Immature natural killer cell (primary cell): ENCODE measurements at places on chromosomes 5 and 9. TPM values are rescaled to one million over a fixed set of nuclear protein-coding genes. Genes with fewer than 3 reads are reported as not detected.

GRCh38 chr5:52898961-52899680 is 90.0 kb upstream of the ITGA2 start:
- H3K36me3 ChIP-seq = no peaks in the 10 kb centered on the region
- no peak overlapping the region for H3K4me3 ChIP-seq
- no peaks in the 10 kb centered on the region for H3K27me3 ChIP-seq

GRCh38 chr5:8908055-8908683 is 637.7 kb downstream of the SEMA5A start:
- no peak overlapping the region for H3K27ac ChIP-seq
- DNase-seq = no peak
- no peaks in the 10 kb centered on the region for H3K4me1 ChIP-seq
- no peak overlapping the region for H3K4me3 ChIP-seq

DNA sequence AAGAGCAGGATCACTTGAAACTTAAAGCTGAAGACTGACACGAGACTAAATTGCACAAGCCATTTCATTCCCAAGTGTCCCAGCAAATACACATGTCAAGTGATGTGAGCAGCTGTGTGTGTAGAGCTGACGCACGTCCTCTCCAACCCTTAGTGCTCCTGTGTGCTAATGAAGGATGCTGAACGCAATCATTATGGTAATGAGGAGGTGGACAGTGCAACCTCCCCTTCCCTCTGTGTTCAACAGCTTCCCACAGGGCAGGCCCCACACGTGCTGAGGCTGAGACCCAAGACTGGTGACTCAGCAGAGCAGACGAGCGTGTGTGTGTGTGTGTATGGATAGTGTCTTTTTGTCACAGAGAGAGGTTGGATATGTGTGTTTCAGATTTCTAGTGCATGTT is 702.1 kb downstream of the SEMA5A start:
- no peaks in the 10 kb centered on the region for H3K36me3 ChIP-seq
- no peaks in the 10 kb centered on the region for H3K4me1 ChIP-seq
- no peak for DNase-seq
- H3K27me3 ChIP-seq = no peaks in the 10 kb centered on the region
- no peak overlapping the region for H3K4me3 ChIP-seq

- H3K27me3 ChIP-seq = peaks cover 2% of the 10 kb centered on the region
- no peaks in the 10 kb centered on the region for H3K4me1 ChIP-seq
- no peak overlapping the region for H3K4me3 ChIP-seq
- no peaks in the 10 kb centered on the region for H3K36me3 ChIP-seq
- no peak for DNase-seq
These were observed 62.6 kb downstream of the PLAC8L1 start for GRCh38 chr5:146042628-146043279.

GRCh38 chr9:138066049-138066448 is 188.5 kb downstream of the CACNA1B start:
- DNase-seq = no peak
- H3K4me3 ChIP-seq = no peak overlapping the region
- no peaks in the 10 kb centered on the region for H3K4me1 ChIP-seq
- peaks cover 5% of the 10 kb centered on the region for H3K27me3 ChIP-seq
- no peak overlapping the region for H3K27ac ChIP-seq

DNA sequence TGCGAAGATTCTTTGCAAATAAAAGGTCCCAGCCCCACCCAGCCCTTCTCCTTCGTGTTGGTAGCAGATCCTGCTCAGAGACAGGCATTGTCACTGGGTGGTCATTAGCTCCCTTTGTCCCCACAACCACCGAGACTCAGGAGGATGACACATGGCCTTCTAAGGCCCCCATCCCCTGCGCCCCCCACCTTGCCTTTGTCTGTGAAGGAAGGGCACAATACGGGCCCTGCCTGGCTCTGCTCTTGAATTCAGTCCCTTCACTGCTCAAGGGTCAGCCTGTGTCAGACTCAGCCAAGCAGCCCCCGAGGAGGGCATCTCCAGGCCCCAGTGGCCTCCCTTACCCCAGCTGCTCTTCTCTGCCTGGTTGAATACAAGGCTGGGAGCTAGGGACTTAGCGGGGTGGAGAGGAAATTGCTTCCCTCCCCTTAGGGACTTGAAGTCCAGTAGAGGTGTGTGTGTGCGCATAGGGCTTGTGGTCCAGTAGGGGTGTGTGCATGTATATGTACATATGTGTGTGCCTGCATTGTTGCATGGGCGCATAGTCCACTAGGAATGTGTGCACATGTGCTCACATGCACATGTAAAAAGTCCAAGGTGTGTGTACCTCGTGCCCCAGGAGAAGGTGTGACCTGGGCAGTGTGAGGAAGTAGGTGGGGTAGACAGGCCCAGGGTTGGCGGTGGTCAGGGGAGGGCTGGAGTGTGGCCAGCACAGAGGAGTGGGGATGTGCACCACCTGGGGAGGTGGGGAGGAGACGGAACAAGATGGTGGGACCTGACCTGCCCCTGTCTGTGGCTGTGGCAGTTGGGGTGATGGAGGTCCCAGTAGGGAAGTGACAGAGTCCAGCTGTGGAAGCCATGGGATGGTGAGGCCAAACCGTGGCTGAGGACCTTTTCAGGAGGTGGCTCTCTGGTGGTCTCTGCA is 59.1 kb downstream of the PHF2 start:
- no peak overlapping the region for H3K4me3 ChIP-seq
- H3K36me3 ChIP-seq = peaks cover 32% of the 10 kb centered on the region
- H3K27me3 ChIP-seq = no peaks in the 10 kb centered on the region
- no peak for DNase-seq
- peaks cover 2% of the 10 kb centered on the region for H3K4me1 ChIP-seq
- no peak overlapping the region for H3K27ac ChIP-seq

GRCh38 chr5:141330299-141331080 is at the start of gene PCDHGA1:
Gene PCDHGA1 (plus strand): TSS chr5:141330514.
- no peak within 1 kb of the TSS for H3K27ac ChIP-seq
- peak within 1 kb of the TSS; percentile 71 for H3K4me3 ChIP-seq
- DNase-seq = no peak
- H3K4me1 ChIP-seq = peaks cover 7% of the 10 kb centered on the region

- no peak overlapping the region for H3K4me3 ChIP-seq
- no peaks in the 10 kb centered on the region for H3K27me3 ChIP-seq
- H3K36me3 ChIP-seq = peaks cover 28% of the 10 kb centered on the region
- H3K27ac ChIP-seq = no peak overlapping the region
- H3K4me1 ChIP-seq = no peaks in the 10 kb centered on the region
- no peak for DNase-seq
These were observed 26.6 kb downstream of the SGTB start for GRCh38 chr5:65695162-65695755.

DNA sequence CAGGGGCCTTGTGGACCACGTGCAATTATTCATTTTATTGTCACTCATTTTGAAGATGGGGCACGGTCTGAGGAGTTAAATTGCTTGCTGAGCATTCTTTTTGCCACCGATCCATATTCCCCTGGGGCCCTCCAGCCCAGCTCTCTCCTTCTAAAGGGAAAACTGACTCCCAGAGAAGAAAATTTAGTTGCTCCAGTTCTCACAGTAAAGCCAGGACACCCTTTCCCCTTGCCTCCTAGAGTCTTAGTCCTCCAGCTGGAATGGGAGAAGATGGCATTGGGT is 1.0 kb upstream of the PANK3 start:
- DNase-seq = no peak
- no peaks in the 10 kb centered on the region for H3K36me3 ChIP-seq
- H3K4me3 ChIP-seq = peak overlapping the region; percentile 92
- H3K27ac ChIP-seq = peak overlapping the region; percentile 95
- peaks cover 9% of the 10 kb centered on the region for H3K27me3 ChIP-seq
- peaks cover 41% of the 10 kb centered on the region for H3K4me1 ChIP-seq

DNA sequence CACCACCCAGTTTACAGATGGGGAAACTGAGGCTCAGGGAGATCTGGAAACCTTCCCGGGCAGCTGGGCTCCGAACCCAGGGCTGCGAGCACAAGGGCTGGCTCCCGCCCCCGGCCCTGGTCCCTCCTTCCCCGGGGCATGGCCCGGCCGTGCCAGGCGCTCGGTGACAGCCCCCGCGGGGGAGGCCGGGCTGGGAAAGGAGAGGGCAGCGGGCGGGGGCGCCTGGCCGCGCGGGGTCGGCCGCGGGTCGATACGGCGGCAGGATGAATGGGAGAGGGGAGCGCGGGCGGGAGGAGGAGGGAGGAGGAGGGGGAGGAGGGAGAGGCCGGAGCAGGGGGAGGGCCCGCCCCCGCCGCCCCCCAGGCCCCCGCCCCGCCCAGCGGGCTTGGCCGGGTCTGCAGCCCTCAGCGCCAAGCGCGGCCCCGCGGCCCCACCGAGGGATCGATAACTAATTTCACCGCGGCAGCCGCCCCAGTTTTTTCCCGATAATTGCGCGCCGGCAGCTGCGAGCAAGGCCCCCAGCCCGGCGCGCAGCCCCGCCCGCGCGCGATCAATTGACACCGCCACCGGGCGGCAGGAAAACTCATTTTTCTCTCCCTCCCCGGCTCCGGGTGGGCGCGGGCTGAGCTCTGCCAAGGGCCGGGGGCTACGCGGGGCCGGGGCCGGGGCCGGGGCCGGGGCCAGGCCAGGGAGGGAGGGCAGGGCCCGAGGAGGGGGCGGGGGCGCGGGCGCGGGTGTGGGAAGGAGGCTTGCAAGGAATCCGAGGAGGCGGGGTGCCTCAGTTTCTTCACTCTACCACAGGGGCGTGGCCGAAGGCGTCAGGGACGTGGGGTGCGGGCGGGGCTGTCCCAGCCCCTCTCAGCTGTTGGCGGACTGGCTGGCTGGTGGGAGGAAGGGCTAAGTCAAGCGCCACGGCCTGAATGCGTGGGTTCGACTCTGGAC is 52.1 kb downstream of the C9orf50 start:
- H3K36me3 ChIP-seq = no peaks in the 10 kb centered on the region
- peaks cover 17% of the 10 kb centered on the region for H3K27me3 ChIP-seq
- no peak for DNase-seq
- H3K4me3 ChIP-seq = peak overlapping the region; percentile 82
- no peak overlapping the region for H3K27ac ChIP-seq
- H3K4me1 ChIP-seq = peaks cover 10% of the 10 kb centered on the region

GRCh38 chr5:149486726-149487635 is 64.3 kb downstream of the CSNK1A1 start:
- no peak overlapping the region for H3K4me3 ChIP-seq
- DNase-seq = no peak
- no peaks in the 10 kb centered on the region for H3K4me1 ChIP-seq
- H3K27me3 ChIP-seq = peaks cover 8% of the 10 kb centered on the region
- no peak overlapping the region for H3K27ac ChIP-seq

DNA sequence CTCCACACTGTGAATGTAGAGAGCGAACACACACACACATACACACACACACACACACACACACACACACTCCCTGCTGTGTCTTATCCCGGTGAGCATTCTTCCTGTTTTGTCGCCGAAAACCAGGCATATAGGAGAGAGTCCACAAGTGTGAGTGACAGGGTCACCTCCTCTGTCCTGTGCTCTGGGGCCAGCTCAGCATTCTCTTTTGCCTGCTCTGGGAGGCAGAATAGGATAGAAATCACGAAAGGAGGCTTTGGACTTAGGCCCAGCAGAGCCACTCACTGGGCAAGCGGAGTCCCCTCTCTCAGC is 3.0 kb downstream of the LAMC3 start:
- no peaks in the 10 kb centered on the region for H3K36me3 ChIP-seq
- no peak overlapping the region for H3K4me3 ChIP-seq
- DNase-seq = no peak
- H3K27me3 ChIP-seq = peaks cover 17% of the 10 kb centered on the region
- H3K27ac ChIP-seq = no peak overlapping the region

DNA sequence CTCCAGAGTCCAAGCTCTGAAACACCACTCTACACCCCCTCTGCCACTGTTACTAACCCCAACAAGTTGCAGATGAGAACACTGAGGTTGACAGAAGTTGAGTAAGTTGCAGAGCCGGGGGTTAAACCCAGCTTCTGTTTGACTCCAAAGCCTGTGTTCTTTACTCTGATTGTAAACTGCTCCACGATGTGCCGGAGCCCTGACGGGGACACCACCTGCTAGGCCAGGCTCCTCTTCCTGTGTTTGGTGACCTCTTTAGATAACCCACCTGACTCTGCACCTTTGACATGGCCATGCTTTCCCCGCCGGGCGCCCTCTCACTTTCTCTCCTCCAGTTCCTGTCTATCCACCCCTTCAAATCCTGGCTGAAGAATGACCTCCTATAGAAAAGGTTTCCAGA is 96.7 kb downstream of the PAX5 start:
- peaks cover 2% of the 10 kb centered on the region for H3K27me3 ChIP-seq
- H3K36me3 ChIP-seq = no peaks in the 10 kb centered on the region
- DNase-seq = no peak
- H3K4me1 ChIP-seq = no peaks in the 10 kb centered on the region
- H3K4me3 ChIP-seq = no peak overlapping the region
- no peak overlapping the region for H3K27ac ChIP-seq

DNA sequence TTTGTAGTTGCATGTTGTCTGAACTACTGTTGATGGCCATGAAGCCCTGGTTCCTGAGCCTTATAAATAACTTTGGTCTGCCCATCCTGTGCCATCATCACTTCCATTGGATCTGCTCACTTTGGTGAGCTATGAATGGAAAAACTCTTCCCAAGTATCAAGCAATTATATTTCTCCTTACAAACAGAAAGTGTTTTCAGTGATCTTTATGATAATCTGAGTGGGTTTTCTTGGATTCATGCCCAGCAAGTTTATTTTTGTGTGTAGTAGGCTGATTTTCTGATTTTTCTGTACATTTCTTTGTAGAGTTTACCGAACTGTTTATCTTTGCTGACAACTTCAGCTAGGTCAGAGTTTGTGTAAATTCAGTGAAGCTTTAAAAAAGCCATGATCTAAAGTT is 31.0 kb downstream of the CAMK4 start:
- H3K27ac ChIP-seq = no peak overlapping the region
- H3K27me3 ChIP-seq = peaks cover 2% of the 10 kb centered on the region
- no peak overlapping the region for H3K4me3 ChIP-seq
- H3K36me3 ChIP-seq = no peaks in the 10 kb centered on the region

DNA sequence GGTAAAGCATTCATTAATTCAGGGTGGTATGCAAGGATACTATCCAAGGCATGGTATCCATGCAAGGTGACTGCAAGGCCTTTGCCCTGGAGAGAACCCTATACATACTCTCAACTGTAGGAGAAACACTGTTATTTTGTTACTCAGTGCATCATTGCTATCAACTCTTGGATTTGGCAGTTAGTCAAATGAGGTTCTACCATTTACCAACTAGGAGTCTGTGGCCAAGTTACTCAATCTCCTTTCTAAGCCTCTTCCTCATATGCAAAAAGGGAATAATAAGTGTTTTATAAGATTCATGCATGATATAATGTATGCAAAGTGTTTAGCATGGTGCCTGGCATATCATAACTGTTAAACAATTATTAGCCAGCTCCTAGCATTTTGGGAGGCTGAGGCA is 4.0 kb downstream of the PCDHGC3 start:
- H3K36me3 ChIP-seq = no peaks in the 10 kb centered on the region
- peaks cover 20% of the 10 kb centered on the region for H3K4me1 ChIP-seq
- no peak overlapping the region for H3K27ac ChIP-seq
- H3K27me3 ChIP-seq = peaks cover 48% of the 10 kb centered on the region

The MTMR12 gene
- 17.2 TPM for polyA plus RNA-seq

The MATR3 gene
- 380 TPM for polyA plus RNA-seq

The FCHSD1 gene
- polyA plus RNA-seq = 10.9 TPM

The GRIN3A gene
- not detected for polyA plus RNA-seq

The INSL6 gene
- polyA plus RNA-seq = not detected

The UNC13B gene
- polyA plus RNA-seq = not detected

The MEIKIN gene
- polyA plus RNA-seq = 0.72 TPM

The IL13 gene
- polyA plus RNA-seq = not detected
